ENCODE measurements at places on chromosomes 3 and 15.
A peak's percentile ranks its signal among the peaks of the same experiment; 100 is the strongest.

GRCh38 chr3:81938681-81939080 is 177.2 kb upstream of the GBE1 start:
- DNase-seq, result no peak

GRCh38 chr3:14241716-14242115 is 63.1 kb downstream of the LSM3 start:
- no peak for DNase-seq

DNA sequence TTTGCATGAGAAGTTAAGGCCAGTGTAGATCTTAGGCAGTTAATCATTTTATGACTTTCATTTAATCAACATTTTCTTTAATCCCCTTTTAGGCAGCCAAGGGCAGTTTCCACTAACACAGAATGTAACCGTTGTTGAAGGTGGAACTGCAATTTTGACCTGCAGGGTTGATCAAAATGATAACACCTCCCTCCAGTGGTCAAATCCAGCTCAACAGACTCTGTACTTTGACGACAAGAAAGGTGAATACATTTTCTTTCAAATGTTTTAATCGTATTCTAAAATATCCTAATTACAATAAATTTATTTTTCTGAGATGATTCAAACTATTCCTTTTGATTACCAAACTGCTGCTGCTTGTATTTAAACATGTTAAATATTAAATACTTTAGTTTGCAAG is 843.2 kb downstream of the CADM2 start:
- no peak for DNase-seq

- no peak for DNase-seq
These were observed 59.5 kb upstream of the SMAD6 start for GRCh38 chr15:66642514-66642913.

- peak; percentile 58 for DNase-seq
These were observed 51.5 kb downstream of the CFAP92 start for GRCh38 chr3:128942161-128942952.

DNA sequence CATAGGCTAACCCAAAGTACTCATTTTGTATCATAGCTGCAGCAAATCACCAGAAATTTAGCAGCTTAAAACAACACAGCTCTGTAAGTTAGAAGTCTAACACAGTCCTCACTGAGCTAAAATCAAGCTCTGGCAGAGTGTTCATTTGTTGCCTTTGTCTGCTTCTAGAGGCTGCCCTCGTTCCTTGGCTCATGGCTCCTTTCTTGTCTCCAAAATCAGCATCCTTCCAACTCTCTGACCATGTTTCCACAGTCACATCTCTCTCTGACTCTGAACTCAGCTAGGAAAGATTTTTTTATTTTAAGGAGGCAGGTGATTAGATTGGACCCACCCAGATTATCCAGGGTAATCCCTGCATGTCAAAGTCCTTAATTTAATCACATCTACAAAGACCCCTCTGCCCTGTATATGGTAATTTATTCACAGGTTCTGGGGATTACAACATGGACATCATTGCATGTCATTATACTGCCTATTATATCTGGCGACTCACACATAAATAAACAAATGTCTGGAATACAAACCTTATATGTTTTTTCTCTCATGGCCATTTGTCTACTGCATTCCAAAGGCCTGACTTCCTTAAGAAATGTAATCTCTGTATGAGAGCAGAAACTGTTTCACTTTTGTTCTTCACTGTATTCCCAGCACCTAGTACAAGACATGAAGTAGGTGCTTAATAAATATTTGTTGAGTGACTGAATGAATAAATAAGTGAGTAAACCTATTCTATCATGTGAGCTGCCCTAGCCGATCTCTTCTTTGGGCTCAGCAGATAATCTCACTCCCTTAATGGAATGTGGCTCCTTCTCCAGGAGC is 15.1 kb upstream of the UACA start:
- no peak for DNase-seq

DNA sequence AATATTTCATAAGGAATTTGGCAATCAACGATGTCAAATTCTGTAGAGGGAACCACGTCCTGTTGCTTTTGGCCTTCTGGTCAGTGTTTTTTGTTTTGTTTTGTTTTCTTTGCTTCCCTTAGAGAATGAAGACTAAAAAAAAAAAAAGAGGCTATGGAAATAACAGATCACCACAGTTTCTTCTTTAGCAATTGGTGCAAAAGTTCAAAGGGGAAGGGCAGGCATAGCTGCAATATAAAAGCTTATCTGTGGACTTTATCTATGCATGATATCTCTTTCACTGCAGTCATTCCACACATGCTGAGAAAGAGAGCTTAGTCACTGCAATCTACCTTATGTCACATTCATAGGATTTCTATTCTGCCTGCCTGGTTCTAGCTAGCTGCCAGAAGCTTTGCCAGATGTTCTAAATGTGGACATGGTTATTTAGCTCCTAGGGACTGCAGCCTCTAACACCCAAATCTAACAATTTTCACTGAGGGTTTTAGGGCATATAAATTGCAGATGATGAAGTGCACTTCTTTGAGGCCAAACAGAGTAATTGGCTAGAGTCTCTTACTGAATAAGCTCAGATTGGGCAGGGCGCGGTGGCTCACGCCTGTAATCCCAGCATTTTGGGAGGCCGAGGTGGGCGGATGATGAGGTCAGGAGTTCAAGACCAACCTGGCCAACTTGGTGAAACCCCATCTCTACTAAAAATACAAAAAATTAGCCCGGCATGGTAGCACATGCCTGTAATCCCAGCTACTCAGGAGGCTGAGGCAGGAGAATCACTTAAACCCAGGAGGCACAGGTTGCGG is 637.2 kb downstream of the NTRK3 start:
- DNase-seq, result peak; percentile 7

GRCh38 chr3:158845765-158846350 is 44.0 kb downstream of the MFSD1 start:
- DNase-seq, result no peak

DNA sequence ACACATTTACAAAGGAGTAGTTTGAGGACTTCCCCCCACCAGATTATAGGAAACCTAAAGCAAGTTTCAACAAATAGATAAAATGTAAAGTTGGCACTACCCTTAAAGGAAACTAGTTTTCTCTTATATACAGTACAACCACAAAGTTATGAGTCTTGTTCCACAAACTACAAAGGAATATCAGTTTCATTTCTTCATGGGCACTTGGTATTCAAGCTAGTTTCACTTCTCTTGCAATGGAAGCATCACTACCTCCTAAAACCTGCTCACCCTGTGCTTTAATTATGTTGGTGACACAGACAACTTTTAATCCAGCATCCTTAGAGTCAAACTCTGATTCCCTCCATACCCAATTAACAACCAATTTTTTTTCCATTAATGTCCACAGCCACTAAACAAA is 707.0 kb downstream of the ROBO2 start:
- DNase-seq, result no peak

- no peak for DNase-seq
These were observed 187.8 kb downstream of the SHQ1 start for GRCh38 chr3:72660270-72661114.

- DNase-seq, result no peak
These were observed 57.6 kb downstream of the CD86 start for GRCh38 chr3:122112754-122113153.

- DNase-seq, result no peak
These were observed 57.2 kb upstream of the CACNA2D3 start for GRCh38 chr3:54065140-54065539.

DNA sequence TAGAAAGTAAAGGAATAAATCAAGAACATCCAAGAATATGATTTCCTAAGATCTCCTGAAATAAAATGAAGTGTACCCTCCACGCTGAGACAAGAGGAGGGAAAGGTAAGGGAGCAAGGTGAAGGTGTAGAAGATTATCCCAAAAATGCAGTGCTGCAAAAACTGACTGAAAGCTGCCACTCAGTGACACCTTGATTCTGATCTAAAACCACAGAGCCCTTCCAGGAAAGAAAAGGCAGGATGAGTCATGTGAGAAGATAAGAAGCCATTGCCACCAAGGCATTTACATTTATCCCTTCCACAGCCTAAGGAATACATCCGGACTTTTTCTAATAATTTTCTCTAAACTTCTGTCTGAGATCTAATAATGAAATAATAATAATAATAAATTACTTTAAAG is 49.9 kb downstream of the IGSF11 start:
- no peak for DNase-seq
